ENCODE measurements at places on chromosomes 7 and 10. TPM values are rescaled to one million over a fixed set of nuclear protein-coding genes. Genes with fewer than 3 reads are reported as not detected.

DNA sequence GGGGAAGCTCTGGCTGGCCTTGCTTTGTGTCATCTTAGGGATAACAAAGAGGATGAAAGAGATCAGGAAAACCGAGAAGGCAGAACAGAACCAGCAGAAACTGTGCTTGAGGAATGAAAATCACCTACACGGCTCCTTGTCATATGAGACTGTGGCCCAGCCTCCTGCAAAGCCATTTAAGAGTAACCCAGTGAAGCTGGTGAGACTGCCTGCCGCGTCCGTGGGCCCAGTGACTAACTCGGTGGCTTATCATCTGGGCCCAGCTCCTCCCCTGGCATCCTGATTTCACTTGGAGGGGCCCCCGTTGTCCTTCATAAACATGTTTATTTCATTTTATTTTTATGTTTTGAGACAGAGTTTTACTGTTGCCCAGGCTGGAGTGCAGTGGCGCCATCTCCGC, 30.7 kb downstream of the HTRA1 start:
- H3K36me3 ChIP-seq: no peaks in the 10 kb centered on the region
- no peak overlapping the region for H3K4me3 ChIP-seq
- no peak overlapping the region for H3K27ac ChIP-seq
- no peak for DNase-seq

Gene PGAM1
- 31.4 TPM for total RNA-seq

Gene POLR2J2
- 1.4 TPM for total RNA-seq

GRCh38 chr7:25863005-25863728, 288.8 kb upstream of the NFE2L3 start:
- no peak overlapping the region for H3K4me3 ChIP-seq
- H3K4me1 ChIP-seq: no peaks in the 10 kb centered on the region
- H3K27me3 ChIP-seq: peaks cover 79% of the 10 kb centered on the region
- no peaks in the 10 kb centered on the region for H3K36me3 ChIP-seq

Gene RTKN2
- not detected for total RNA-seq

Gene HOXA7
- total RNA-seq: 0.06 TPM

DNA sequence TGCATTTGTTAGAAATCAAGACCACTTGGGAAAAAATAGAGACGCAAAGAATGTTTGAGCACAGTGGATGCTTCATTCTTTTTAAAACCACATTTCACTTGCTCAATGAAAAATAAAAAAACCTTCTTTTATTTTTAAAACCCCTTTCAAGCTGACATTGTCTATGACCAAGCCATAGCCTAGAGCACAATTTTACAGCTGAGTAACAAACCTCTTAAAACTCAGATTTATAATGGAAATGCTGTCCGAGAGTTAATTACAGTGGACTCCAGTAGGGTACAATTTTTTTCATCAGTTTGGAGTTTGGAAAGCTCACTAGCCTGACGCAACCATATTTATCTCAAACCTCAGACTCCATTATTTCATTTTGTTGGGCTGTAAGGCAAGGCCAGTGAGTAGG, 116.3 kb downstream of the RNLS start:
- no peaks in the 10 kb centered on the region for H3K27me3 ChIP-seq
- no peaks in the 10 kb centered on the region for H3K4me1 ChIP-seq
- no peak overlapping the region for H3K4me3 ChIP-seq
- no peak overlapping the region for H3K27ac ChIP-seq
- H3K36me3 ChIP-seq: no peaks in the 10 kb centered on the region

- H3K27me3 ChIP-seq: no peaks in the 10 kb centered on the region
- no peaks in the 10 kb centered on the region for H3K36me3 ChIP-seq
- DNase-seq: no peak
Measured at GRCh38 chr10:126337251-126337810, 50.9 kb downstream of the ADAM12 start.

DNA sequence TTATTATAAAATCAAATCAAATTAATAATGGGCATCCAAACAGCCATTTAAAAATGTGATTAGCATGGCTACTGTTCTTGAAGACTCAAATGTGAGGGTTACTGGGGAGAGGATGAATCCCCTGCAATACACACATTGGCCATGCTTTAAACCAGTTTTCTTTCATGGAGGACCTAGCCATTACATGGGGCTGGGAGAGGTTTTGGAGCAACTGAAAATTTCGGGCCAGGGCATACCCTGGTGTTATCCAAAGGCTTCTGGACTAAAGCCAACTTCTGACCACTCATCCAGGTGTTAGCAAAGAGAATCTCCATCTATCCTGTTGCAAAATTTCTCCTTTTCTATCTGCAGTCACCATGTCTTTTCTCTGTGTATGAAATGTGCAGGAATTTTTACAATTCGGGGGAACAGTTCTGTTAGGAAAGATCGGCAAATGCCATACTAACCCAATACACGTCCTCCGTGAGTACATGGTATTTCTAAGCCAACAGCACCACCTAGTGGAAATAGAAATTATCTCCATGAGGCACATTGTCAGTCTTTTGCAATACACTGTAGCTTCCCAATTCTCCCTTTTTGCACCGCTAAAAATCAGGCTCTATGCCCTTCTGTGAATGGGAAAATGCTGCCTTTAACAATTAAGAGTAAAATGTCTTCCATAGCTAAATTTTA, 47.0 kb upstream of the ZNF107 start:
- H3K27ac ChIP-seq: no peak overlapping the region
- no peak overlapping the region for H3K4me3 ChIP-seq
- H3K36me3 ChIP-seq: no peaks in the 10 kb centered on the region

DNA sequence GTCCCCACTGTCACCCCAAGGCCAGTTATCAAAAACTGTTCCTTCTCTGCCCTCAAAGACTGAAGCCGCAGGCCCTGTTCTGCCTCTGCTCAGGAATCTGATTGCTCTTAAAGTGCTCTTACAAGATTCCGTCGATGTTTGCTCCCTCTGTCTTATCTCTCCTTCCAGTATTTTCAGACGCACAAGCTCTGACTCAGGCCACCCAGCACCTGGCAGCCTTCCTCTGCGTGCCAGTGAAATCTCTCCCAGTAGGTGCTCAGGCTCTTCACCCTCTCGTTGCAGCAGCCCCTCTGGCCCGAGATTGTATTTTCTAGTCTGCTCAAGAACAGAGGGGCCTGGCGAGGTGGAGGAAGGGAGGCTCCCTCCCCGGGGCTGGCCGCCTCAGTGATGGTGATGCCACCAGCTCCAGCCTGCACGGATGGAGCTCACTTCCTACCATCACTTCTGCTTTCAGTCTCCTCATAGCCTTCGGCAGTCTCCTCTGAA, 276.2 kb downstream of the USP6NL start:
- no peaks in the 10 kb centered on the region for H3K4me1 ChIP-seq
- DNase-seq: no peak
- H3K27me3 ChIP-seq: no peaks in the 10 kb centered on the region
- H3K4me3 ChIP-seq: no peak overlapping the region

Gene TRPV5
- not detected for total RNA-seq

Gene RRP12
- 22.3 TPM for total RNA-seq

All from pancreas (tissue), 10 donors.